CD4-positive, alpha-beta T cell treated with Interleukin-17A for 1 hour (primary cell): ENCODE measurements at places on chromosomes 4 and X.

- DNase-seq: no peak
Observed at GRCh38 chrX:119151051-119151380, 23.4 kb upstream of the KIAA1210 start.

- DNase-seq: no peak
Observed at GRCh38 chr4:104815665-104816064, 321.0 kb upstream of the CXXC4 start.

DNA sequence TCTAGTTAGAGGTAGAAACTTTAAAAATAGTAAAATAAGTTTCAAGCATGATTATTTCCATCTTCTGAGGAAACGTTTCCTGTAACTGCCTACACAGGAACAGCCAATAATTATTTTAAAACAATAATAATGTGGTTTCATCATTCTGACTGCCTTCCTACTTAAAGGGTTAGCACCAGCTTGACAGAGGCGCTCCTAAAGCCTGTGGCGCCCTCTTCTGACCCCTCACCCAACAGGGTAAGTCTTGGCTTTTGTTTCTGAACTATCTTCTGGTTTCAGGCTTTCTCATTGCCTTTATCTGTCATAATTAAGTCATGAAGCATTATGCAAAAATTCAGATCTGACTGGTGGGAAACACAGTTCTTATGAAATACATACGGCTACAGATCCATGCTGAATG is 96.7 kb downstream of the ITM2A start:
- DNase-seq: peak; percentile 81

DNA sequence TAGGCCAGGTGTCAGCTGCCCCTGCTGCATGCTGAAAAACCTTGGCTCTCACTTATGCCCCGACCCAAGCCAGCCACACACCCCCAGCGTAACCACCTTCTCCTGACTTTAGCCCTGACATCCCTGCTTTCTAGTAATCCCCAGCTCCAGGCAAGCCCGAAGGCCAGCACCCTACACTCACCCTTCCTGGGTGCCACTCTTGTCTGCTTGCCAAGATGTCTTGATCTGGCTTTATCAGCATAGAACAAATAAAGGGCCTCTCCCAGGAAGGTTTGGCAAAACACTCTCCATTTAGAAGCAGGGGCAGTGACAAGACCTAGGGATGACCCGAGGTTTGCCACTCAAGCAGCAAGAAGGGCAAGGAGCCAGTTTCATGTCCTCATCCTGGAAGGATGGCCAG is 6.8 kb upstream of the MAP9 start:
- DNase-seq: no peak

DNA sequence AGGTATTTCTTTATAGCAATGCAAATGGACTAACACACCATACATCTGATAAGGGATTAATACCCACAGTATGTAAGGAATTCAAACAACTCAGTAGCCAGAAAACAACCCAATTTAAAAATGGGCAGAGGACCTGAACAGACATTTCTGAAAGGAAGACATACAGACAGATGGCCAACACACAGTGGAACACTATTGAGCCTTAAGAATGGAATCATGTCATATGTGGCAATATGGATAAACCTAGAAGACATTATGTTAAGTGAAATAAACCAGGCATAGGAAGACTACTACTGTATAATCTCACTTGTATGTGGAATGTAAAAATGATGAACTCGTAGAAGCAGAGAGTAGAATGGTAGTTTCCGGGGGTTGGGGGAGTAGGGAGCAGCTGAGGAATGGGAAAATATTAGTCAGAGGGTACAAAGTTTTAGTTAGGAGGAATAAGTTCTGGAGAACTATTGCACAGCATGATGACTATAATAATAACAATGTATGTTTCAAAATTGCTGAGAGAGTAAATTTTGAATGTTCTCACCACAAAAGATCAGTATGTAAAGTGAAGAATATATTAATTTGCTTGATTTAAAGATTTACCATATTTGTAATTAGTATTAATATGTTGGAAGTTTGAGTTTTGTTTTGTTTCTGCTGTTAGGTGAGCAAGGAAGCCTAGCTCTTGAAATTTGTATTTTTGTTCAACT is 25.2 kb downstream of the WDR44 start:
- no peak for DNase-seq

DNA sequence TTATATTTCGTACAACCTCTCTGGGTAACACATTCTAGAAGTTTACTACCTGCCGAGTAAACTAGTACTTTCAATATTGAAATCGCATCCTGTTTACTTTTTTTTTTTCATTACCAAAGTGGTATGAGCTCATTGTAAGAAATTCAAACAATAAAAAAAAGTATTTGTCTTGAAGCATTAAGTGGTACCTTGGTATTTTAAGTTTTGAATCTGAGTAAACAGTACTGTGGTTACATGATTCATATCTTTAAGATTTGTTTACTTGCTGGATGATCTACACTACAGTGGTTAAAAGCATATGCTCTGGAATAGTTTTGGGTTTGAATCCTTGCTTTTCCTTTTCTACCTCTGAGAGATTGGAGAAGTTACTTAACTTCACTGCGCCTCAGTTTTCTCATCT is 3.8 kb upstream of the MMGT1 start:
- no peak for DNase-seq

GRCh38 chrX:21944136-21944615 is 3.7 kb downstream of the SMS start:
- no peak for DNase-seq

- DNase-seq: no peak
Observed at GRCh38 chr4:13527981-13528820, 16.1 kb downstream of the NKX3-2 start.

DNA sequence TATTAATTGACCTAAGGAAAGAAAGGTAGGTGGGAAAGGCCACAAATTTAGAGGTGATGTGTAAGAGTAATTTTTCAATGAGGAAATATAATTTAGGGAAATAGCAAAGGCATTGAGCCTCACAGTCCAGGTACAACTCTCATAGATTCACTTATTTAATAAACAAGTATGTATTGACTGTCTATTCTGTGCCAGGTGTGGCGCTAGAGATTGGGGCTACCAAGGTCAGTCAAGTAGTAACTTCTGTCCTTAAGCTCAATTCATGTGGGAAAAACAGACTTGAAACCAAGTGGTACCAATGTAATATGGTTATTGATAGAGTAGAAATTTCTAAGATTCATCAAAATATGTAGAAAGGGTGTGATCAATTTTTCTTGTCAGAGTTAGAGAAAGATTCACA is 257.5 kb downstream of the C4orf33 start:
- no peak for DNase-seq

- DNase-seq: no peak
Observed at GRCh38 chr4:52998413-52998812, 136.3 kb downstream of the RASL11B start.

DNA sequence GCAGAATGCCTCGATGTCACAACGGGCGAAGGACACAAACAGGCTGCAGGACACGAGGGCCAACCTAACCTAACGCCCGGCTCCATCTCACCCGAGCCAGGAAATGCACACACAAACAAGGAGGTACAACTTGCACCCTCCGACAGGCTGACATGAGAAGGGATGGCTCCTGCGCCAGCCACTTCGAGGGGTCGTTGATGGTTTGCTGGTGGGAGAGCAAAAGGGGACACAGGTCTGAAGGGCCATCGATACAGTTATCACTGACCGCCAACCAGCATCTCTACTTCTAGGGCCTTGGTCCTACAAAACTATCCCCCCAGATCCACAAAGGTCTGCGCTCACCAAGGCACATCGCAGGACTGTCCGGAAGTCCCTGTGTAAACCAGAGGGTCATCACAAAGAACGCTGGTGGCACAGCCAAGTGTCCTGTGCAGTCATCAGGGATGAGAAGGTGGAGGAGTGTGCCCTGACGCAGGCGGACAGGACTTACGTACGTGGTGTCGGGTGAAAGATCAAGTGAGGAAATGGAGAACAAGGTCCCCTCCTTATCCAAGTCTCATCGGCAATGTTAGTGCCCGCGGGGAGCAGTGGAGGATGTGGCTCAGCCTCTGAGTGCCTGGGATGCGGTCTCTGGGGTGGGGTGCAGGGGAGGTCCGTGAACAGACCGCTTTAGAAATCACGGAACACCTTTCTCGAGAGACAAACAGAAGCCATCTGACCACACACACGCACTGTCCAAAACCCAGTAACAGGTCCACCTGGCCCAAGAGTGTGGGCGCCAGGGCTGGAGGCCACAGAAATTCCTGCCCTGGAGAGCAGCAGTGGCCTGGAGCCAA is 7.0 kb downstream of the MXD4 start:
- DNase-seq: no peak

DNA sequence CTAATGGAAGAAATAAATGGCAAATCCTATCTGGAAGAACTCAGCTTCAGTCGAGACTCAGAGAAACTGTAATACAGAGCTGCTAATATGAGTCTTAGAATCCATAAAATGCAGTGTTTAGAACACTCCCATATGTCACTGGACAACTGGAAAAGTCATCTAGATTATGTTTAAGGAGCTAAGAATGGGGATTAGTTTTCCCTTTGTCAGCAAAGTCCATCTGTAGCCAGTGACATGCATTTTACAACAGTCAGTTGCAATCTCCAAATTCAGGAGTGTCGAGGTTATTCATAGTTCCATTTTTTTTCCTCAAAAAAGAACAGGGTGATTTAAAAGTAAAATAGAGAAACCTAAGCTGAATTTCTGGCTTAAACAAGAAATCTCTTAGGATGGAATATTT is 516.6 kb upstream of the GALNT7 start:
- no peak for DNase-seq
